ENCODE measurements at places on chromosomes 16 and 17.

GRCh38 chr16:88585269-88585668 is 15.1 kb downstream of the ZC3H18 start:
- no peak for DNase-seq

DNA sequence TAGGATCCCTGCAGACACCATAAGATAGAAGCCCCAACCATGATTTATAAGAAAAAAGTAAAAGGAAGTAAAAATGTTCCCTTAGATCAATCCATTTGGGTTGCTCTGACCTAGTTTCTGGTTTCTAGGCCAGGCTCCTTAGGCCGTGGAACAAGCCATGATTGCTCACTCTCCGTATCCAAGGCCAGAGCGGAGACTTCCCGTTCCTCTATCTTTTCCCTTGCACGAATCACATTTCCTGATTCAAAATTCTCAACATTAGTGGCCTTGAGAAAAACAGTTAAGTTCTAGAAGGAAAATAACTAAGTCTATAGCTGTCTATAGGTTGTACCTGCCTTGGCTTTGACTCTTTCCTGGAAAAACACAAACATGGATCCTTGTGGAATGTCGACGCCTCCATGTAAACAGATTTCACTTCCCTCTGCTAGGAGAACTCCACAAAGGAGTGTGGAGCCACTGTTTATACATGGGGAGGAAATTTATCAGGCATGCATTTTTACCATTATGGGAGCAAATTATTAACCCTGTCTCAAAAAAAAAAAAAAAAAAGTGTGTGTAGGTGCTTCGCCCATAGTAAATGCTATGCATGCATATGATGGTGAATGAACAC is 149.6 kb downstream of the ZFHX3 start:
- no peak for DNase-seq

GRCh38 chr16:1772362-1772907 is at the start of gene EME2:
EME2 (plus strand) TSS chr16:1772810; CDS start chr16:1773228, 418 bp downstream.
- peak; percentile 43 for DNase-seq

DNA sequence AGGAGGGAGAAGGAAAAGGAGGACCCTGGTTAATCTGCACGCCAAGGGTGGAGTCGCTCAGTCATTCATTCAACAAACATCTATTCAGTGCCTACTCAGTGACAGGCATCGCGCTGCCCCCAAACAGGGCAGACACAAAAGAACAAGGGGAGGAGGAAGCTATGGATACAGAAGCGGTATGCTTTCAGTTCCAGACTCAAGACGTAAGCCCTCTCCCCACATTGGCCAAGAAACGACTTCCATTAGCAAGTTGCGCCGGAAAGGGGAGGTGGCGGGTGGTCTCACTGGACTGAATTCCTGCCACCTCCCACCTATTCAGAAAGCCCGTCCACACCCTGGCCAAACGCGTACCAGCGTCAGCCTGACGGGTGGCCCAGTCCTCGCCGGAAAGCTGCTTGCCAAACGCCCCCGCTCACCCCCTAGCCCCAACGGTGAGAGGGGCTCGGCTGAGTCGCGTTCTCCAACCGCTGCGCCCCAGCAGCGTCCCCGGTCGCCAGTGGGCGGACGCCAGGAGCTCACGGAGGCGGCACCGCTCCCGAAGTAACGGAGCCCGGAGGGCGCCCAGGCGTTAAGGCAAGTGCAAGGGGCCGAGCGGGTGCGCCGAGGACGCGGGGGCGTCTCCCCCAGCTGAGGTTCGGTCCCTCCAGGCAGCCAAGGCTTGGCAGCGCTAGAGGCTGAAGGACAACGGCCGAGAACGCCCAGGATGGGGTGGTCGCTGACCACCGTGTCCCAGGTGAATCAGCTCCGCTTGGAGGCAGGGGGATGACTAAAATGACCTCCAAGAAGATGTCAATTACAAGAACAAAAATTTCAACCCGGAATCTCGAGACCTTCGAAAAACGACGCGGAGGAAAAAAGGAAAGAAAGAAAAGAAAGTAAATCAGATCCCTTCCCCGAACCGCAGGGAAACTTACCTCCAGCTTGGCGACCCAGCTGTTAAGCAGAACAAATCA is 470.7 kb downstream of the SOX9 start:
- no peak for DNase-seq

GRCh38 chr17:39235555-39236449 is 10.1 kb upstream of the STAC2 start:
- peak; percentile 88 for DNase-seq

DNA sequence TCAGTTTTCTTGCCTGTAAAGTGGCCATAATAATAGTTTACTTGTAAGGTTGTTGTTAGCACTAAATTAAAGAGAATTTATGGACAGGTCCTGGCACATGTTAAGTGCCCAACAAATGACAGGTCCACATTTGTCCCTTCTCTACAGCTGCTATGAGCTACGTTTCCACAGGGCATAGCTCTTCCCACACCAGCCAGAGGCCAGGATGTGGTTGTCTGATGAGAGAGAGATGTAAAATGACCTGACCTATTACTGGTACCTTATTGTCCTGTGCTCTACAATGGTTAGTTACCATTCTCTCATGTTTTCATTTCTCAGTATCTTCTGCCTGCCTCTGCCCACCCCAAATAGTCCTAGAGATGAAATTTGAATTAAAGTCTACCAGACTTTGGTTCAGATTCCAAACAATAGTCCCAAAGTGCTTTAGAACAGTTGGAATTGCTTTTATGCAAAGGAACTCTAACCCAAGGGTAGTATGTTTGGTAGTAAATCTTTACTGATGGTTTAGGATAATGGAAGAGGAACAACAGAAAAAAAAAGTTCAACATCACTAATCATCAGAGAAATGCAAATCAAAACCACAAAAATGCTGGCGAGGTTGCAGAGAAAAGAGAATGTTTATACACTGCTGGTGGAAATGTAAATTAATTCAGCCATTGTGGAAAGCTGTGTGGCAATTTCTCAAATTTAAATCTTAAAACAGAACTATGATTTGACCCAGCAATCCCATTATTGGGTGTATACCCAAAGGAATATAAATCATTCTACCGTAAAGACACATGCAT is 57.1 kb upstream of the ANKFN1 start:
- no peak for DNase-seq

- peak; percentile 63 for DNase-seq
These were observed 73.9 kb downstream of the SPAG9 start for GRCh38 chr17:51046514-51047384.

GRCh38 chr17:38467491-38467890 is 39.2 kb downstream of the ARHGAP23 start:
- DNase-seq = no peak

DNA sequence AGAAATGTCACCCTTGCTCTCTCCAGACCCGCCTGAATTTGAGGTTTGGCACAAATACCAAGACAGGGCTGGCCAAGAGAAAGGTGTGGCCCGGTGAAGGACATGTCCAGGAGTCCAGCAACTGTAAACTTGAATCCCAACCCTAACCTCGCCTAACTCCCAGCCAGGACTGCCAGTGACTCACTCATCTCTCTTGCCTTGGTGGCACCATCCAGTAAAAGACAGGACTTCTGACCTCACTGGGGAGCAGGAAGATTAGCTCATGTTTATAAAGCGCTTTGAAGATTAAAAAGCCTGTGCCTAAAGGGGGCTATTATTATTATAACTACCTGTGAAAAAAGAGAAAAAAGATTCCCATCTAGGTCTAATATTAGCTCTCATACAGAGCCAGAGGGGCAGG is 335.3 kb downstream of the SOX9 start:
- DNase-seq = no peak

GRCh38 chr17:58006924-58007780 is at the start of gene SRSF1:
SRSF1 (minus strand) TSS chr17:58007246; CDS start chr17:58007137, 109 bp downstream.
- peak; percentile 98 for DNase-seq

GRCh38 chr16:72427783-72428331 is 255.9 kb upstream of the PMFBP1 start:
- no peak for DNase-seq

GRCh38 chr17:64219571-64219970 is 43.5 kb downstream of the TEX2 start:
- DNase-seq = no peak

GRCh38 chr17:14513835-14514234 is 213.0 kb downstream of the HS3ST3B1 start:
- DNase-seq = no peak

DNA sequence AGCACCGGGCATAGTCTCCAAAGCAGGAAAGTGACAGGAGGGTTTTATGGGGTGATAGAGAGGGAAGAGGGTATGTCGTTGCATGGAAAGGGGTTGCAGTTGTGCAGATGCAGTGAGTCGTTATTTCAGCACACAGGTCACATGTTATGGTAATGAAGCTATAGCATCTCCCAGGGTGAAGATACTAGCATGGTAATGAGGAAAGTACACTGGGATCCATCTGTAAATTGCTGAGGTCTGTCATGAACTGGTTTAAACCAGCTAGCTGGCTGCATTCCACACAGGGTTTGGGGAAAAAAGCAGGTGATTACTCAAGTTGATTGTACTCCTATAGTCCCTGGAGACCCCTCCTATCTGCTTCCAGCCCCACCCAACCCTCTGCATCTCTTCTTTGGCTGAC is 11.7 kb downstream of the COX11 start:
- no peak for DNase-seq

DNA sequence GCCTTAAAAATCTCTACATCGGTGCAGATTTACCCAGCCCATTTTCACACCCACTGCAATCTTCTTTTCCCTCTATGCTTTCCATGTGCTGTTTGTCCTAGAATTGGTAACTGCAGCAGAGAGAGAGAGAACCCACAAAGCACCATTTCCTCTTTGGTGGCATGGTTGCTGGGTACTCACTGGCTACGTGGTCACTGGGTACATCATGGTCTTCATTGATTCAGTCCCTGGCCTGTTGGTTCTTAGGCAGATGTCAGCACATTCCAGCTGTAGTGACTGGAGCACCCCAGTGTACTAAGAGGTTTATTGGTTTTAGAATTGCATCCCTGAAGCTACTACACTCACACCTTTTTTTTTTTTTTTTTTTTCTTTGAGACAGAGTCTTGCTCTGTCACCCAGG is 156.1 kb upstream of the CACNG5 start:
- no peak for DNase-seq

DNA sequence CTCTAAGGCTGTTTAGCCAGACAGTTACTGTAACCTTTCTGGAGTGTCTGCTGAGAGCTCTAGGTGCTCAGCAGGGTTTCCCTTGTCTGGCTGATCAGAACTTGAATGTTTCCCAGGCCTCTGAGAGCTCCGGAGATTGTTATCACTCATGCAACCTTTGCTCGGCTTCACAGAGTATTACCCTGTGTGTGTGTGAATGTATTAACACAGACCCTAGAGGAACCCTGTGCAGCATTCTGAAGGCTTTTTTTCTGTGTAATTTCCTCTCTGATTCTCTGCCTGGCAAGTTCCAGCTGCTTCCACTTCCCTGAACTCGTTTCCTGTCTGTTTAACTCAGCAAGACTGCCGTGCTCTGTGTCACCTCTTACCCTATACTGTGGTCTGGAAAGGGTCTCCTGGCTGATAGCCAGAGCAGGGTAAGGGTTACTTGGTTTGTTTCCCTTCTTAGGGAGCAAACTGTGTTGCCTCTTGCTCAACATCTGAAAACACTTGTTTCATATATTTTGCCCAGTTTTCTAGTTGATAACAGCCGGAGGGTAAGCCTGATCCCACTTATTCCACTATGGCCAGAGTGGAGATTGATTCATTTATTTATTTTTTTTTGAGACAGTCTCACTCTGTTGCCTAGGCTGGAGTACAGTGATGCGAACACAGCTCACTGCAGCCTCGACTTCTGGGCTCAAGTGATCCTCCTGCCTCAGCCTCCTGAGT is 21.7 kb downstream of the PRMT7 start:
- DNase-seq = no peak

DNA sequence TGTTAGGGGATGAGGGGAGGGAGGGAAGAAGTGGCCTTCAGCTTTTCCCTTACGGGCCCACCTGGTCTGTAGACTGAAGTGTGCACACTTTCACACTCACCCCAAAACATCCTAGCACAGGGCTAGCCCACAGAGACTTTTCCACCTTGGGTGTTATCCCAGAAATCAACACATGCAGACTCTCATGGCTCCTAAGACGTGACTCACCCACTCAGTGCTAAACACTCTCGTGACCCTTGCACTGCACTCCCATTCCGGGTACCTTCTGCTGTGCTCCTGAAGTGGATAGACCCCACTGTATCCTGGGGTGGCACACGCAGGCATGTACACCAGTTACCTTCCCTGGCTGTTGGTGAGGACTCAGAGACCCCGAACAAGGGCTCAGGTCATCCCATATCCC is 23.0 kb upstream of the ABCC3 start:
- no peak for DNase-seq

- DNase-seq = no peak
These were observed 11.4 kb downstream of the CIITA start for GRCh38 chr16:10888320-10888937.

DNA sequence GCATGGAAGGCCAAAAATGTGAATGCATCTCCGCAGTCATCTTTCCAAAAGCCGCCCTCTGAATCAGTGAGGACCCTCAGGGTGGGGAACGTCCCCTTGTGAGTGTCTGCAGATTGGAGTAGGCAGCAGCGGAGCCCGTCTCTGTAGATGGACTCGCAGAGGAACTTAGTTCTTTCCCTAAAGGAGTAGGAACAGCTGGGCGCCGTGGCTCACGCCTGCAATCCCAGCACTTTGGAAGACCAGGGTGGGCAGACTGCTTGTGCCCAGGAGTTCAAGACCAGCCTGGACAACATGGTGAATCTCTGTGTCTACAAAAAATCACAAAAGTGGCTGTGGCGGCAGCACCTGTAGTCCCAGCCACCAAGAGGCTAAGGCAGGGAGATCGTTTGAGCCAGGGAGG is 53.7 kb downstream of the WDR45B start:
- no peak for DNase-seq

DNA sequence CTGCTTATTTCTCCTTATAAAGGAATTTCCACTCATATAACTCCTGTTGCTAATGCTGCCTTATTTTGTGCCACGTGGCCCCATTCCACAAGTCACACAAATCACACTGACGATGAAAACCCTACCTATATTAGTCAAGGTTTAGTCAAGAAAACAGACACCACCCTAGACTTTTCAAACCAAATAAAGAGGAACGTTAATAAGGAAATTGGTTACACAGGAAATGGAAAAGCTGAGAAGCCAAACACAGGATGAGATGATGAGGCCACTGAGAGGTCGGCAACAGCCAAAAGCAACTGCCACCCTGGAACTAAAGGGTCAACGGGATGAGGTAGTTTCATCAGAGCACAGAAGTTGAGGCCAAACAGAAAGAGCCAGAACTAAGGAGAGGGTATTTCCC is 47.3 kb upstream of the ALOX12 start:
- no peak for DNase-seq

DNA sequence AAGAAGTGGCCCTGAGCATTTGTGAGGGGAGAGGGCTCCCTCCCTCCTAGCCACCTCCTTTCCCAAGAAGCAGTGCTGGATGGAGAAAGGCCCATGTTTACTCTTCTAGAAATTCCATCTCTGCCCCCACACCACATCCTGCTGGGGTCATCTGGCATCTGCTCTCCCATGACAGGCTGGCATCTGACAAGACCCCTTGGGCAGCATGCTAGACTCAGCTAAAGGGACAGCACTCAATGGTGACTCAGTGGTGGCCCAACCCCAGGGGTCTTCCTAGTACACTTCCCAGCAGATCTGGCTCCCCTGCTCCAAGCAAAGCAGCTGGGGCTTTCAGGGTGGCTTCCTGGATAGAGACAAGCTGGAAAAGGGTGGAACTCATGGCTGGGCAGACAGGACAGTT is 14.4 kb downstream of the SLC38A7 start:
- DNase-seq = no peak

GRCh38 chr17:72812823-72813222 is 279.7 kb downstream of the SLC39A11 start:
- no peak for DNase-seq
